ENCODE measurements at places on chromosomes 3 and 15.

- no peak for DNase-seq
Measured at GRCh38 chr15:79738143-79738542, 158.7 kb downstream of the MTHFS start.

DNA sequence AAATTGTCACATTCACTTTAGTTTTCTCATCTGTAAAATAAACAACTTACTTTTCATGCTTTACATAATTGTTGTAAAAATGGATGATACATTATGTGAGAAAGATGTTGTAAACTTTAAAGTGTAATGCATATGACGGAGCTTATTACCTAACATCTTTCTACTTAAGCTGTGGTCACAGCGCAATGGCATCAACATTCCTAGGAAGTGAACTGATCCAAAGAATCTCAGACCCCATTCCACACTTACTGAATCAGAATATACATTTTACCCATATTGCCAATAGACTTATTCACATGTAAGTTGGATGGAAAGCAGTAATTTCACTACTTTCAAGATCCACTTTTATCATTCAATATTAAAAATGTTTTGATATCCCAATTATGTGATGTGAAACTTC lies 497.5 kb downstream of the FGF12 start:
- DNase-seq: peak; percentile 89

GRCh38 chr15:57278439-57278838 lies 97.9 kb upstream of the CGNL1 start:
- DNase-seq: no peak

GRCh38 chr3:120144267-120144666 lies 50.0 kb upstream of the GSK3B start:
- peak; percentile 61 for DNase-seq

GRCh38 chr15:64247535-64247905 lies 84.7 kb upstream of the PPIB start:
- DNase-seq: no peak

DNA sequence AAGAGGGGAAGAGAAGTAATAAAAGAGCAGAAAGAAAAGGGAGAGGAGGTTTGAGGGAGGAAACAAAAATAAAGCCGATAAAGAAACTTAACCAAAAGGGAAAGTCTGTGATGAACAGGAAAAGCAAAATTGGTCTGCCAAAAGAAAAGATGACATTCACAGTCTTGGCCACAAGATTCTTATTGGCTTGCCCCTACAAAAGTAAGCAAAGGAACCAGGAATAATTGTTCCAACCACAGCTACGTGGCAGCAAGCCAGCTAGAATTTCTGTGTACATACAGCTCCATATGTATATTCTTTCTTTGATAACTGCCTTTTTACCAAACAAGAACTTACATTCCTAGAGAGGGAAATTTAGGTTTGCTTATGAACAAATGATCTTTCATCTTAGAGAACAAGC lies 79.6 kb downstream of the MLH1 start:
- DNase-seq: peak; percentile 73

DNA sequence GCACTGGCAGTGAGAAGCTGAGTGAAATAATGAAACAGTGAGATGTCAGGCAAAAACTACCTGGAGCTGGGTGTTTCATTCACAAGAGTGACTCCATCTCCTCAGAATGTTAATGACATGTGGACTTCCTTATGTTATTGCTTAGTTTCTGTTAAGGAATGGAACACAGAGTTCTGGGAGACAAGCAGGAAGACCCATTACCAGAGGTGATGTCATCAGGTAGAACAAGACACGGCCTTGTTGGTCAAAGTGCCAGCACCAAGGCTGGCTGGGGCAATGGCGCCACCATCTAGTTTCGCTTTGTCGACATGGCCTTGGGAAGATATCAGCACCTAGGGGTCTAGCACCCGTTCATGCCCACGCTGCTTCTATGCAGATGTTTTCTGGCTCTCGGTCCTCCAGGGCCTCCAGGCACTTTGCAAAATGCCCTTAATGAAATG lies 252.2 kb downstream of the FAM43A start:
- DNase-seq: no peak

GRCh38 chr3:171113716-171114115 lies 87.2 kb upstream of the SLC2A2 start:
- DNase-seq: no peak

GRCh38 chr3:58356054-58356453 lies 23.4 kb downstream of the PXK start:
- DNase-seq: no peak

DNA sequence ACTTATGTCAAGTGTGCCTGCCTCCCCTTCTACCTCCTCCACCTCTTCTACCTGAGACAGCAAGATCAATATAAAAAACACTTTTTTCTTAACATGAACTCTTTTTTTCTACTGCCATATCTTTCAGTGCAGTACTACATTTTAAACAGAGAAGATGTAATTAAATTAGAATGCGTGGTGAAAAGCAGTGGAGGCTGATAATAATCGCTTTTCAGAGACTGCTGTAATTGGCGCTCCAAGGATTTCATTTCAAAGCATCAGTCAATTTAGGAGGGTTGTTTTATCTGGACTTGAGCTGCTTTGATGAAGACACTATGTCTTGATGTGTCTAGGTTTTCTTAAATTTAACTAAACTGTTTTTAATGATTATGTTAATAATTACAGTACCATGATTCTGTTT lies 85.3 kb upstream of the CRBN start:
- no peak for DNase-seq

DNA sequence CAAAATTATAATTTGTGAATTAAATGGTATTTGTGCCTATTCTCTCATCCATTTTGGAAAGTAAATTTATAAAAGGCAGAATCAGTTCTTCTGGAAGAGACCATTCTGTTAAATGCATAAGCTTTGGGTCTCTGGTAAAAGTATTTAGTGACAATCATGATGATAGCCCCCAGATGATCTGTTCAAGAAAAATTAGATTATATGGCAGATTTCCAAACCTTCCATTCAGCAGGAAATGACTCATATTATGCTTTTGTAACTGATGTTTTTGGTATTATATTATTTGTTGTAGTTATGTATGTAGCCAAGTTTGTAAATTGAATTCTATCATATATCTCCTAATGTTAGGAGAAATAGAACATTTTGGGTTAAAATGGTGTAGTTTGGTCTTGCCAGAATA lies 340.8 kb upstream of the DPH6 start:
- DNase-seq: peak; percentile 18

GRCh38 chr15:92197746-92198145 lies 195.9 kb upstream of the ST8SIA2 start:
- no peak for DNase-seq

- DNase-seq: no peak
Measured at GRCh38 chr15:65335278-65336055, 31.0 kb downstream of the RNU5B-1 start.

DNA sequence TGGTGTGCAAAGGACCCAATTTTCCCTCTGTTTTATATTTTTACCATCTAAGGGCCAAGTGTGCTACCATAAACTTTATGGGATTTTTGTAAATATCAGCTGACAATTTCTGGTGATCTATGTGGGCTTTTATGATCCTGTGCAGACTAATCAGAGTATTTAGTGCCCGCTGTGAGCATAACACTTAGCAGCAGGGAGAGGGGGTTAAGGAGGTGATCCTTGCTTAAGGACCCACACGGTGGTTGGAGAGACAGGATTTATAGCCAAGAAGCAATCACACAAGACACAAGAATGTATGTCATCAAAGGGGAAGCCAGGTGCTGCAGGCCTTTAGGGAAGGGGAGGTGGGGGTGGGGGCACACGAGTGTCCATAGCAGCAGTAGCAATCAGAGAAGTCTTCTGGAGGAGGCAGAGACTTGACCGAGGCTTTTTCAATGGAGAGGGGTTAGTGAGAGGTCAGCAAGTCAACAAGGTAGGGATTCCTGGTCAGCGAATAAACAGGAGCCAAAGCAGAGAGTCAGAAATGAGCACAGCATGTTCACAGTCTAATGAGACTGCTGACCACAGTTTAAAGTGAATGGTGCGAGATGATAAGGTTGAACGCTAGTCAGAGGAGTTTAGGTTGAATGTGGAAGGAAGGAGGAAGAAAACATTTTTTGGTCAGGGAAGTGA lies 4.5 kb upstream of the CACNA1D start:
- DNase-seq: no peak

DNA sequence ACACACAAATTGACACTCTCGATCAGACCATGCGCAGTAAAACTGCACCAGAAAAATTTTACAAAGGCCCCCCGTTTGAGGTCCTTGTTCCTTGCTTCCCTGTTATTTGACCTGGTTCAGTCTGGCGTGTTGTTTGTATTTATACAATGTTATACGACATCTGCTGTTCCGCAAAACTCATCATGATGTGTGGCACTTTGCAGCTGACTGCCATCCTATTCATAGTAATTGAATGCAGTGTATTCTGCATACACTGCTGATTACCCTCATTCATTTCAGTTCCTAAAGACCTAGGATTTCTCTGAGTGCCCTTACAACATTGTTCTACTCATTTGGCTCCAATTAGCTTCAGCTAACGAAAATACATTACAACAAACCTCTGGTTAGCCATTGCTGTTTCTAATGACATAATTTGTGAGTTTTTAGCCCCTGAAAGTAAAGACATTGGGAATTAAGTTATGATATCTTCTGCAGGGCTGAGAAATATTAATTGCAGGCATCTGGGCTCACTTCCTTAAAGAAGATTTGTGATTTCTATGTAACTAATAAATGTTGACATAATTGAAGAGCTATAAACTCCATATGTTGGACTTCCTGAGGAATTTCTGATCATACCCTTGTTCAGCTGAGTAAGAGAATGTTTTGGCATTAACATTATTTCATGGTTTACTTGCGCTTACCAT lies 75.7 kb downstream of the C3orf38 start:
- DNase-seq: no peak

DNA sequence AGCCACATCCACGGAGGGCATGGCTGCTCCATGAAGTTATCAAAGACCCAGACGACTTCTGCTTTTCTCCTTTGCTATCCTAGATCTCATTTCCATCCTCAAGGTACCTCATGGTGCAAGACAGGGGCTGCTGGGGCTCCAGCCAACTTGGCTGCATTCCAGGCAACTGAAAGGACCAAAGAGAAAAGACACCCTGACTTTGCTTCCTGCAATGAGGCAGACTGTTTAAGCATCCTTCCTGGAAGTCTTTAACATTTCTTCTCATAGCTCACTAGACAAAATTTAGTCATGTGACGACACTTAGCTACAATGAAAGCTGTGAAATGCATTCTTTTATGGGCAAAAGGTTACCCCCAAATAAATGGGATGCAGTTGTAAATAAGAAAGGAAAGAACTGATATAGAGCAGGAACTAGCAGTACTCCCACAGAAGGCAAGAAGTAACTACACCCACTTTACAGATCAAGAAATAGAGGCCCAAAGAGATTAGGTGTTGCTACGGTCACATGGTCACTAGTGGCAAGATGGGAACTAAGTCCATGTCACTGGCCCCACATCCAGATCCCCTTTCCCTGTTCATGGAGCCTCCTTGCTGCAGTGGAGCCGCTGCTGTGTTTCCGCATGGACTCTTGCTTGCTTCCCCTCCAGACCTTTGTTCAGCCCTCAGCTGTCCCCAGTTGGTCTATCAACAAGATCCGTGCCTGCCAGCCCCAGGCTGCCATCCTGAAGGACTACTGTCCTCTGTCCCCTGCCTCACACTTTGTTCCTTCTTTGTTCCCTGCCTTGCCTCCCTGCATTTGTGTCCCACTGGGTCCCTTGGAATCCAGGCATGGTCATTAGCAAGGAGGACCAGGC lies 107.0 kb downstream of the XXYLT1 start:
- DNase-seq: no peak

DNA sequence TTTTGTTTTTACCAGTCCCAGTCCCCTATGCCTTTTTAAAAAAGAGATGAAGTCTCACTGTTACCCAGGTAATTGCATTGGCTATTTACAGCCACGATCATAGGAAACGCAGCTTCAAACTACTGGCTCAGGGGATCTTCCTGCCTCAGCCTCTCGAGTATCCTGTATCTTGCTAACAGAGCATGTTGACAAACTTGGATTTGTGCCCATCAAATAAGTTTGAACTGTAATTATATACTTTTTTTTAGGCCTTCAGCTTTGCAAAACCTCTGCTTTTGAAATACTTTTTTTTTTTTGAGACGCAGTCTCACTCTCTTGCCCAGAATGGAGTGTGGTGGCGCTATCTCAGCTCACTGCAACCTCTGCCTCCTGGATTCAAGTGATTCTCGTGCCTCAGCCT lies 3.0 kb upstream of the EDEM1 start:
- no peak for DNase-seq

DNA sequence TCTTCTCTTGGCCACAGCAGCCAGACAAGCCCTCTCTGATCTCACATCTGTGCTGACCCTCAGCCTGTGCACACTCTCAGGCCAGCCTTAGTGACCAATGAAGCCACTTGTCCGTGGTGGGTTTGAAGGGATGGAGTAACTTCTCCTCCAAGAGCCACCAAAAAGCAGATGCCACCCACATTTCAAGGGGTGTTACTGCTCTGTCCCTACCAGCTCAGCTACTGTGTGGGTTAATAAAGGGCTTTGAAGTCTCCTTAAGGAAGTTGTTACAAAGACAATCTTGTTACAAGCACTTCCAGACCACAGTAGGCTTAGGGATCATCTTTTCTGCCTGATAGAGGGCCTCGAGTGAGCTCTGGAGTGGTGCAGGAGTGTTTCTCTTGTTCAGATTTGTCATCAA lies 3.3 kb upstream of the CA12 start:
- DNase-seq: no peak

DNA sequence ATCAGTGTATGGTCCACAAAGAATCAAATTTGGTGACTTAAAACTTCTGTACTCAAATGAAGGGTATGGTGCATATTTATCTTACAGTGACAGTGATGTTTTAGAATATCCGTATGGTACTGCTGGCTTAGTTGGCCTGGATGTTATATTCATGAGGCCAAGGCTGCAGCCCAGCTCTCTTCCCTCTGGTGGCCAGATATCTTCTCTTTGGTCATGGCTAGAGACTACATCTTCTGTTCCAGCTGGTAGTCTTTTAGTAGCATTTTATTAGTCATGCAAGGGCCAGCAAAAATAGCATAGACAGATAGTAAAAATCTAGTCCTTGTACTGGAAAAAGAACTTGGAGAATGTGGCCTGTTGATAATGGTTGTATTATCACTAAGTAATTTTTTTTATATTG lies 124.0 kb upstream of the ROPN1 start:
- DNase-seq: no peak

GRCh38 chr3:77038468-77038929 lies 1.4 kb upstream of the ROBO2 start:
- peak; percentile 68 for DNase-seq

DNA sequence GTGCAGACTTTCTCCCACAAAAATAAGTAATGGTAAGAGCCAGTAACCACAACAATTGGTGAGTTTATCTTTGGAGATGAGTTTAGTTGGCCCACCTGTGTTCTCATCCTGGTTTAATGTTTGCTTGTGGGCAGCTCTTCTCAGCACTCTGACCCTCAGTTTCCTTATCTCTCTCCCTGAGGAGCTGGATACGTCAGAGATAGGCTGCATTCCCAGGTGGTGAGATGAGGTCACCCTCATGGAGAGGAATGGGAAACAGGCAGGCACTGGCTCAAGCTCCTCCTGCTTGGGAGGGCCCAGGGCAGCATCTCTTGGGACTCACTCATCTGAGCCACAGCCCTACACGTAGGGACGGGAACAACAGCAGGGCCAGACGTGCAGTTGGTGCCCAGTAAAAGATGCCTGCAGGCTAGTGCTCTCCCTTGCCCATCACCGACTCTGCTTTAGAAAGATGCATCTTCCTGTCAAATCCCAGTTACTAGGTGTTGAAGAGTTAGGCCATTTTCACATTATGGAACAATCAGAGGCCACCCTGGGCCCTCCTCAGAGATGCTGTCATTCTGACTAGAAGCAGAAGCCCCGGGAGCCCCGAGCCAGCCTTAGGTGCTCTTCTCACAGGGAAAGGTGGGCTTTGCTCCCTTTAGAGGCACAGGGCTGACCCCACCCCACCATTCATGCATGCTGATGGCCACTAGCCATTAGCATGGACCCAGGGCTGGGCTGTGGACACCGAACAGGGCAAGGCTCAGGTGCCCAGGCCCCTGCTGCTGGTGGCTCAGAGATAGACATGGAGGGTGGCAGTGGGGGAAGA lies 59.7 kb downstream of the GRIP2 start:
- DNase-seq: no peak

All from HS-5 (cell line).